Muscle of arm (tissue), 14 donors: ENCODE measurements at places on chromosomes 7 and 10. TPM values are rescaled to one million over a fixed set of nuclear protein-coding genes. Genes with fewer than 3 reads are reported as not detected.

DNA sequence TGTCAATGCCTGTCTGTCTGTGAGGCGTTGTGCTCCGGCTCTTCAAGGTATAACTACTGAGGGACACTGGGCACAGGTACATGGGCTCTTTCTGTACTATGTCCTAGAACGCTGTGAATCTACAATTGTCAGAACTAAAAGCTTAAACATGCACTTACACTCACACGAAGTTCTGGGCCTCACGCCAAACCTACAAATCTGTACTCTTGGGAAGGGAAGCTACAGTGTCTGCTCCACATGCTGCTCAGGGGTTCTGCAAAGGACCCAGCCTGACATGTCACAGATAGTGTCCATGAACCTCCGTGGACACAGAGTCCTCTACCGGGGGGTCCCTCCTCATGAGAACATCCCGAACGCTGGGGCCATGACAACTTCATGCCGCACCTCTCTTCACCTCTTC is 268.7 kb downstream of the WDR37 start:
- DNase-seq: peak; percentile 38

- DNase-seq: no peak
These were observed 5.7 kb downstream of the ATG9B start for GRCh38 chr7:151018421-151019129.

- DNase-seq: no peak
These were observed 1.5 kb downstream of the EEPD1 start for GRCh38 chr7:36154255-36155212.

GRCh38 chr7:75658369-75658768 is 80.4 kb downstream of the HIP1 start:
- DNase-seq: no peak

GRCh38 chr10:5692461-5693358 is 8.1 kb downstream of the TASOR2 start:
- peak; percentile 28 for DNase-seq

DNA sequence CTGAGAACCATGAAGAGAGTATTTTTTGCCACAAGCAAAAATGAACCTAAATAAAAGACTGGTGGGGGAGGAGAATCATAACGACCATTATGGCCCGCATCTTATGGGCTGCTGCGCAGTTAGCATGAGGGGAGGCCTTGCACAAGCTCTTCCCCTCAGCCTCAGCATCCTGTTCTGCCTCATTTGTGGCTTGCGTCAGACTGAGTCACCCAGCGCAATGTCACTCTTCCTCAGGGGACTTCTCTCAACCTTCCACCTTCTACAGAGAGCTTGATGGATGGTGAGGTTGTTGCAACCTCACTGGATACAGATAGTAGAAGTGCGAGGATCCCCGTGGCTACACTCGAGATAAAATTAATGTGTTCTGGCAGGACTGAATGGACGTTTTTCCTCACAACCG is 16.8 kb upstream of the GPR15LG start:
- DNase-seq: no peak

DNA sequence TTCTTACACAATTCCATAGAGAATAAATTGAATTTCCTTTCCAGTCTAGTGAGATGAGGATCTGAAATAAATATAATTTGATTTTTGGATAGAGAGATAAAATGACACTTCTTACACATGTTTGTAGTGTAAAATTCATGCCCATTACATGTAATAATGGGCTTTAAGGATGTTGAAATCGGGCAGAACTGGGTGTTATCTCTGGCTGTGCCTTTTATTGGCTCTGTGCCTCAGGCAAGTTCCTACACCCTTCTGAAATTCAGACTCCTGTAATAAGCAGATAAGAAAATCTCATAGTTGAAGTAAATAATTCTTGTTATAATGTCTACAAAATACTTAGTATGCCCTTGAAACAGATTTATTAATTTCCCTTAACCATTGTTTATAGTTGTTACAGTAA is 125.6 kb downstream of the SEMA3A start:
- DNase-seq: no peak

DNA sequence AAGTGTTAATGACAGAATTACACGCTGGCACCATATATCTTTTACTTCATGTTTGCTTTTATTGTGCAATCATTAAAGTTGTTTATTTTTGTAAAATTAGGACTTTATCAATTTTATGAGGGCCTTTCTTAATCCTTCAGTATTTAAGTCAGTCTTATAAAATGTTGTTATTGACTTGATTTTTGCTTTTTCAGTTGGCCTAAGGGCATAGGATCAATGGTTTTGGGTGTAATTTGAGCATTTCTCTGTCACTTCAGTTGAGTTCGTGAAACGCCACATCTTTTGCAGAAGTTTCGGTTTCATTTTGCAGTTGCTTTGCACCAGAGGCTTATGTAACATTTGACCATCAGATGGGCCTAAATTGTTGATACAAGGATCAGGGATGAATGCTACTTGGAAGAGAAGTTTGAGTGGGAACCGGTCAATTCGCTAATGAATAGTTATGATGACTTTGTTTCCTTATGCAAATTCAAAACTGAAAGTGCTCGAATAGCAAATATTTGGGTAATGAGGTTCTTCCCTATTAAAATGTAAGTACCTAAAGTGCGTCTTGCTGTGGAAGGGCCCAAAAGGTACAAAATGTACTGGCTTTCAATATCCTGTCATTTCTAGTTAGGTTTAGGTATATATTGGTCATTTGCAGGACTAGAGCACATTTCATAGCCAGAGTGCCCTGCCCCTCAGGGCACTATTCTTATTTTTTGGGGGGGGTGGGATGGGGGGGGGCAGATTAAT is 340.9 kb downstream of the LRMDA start:
- DNase-seq: peak; percentile 20

GRCh38 chr10:64113792-64114191 is 592.6 kb downstream of the REEP3 start:
- no peak for DNase-seq

DNA sequence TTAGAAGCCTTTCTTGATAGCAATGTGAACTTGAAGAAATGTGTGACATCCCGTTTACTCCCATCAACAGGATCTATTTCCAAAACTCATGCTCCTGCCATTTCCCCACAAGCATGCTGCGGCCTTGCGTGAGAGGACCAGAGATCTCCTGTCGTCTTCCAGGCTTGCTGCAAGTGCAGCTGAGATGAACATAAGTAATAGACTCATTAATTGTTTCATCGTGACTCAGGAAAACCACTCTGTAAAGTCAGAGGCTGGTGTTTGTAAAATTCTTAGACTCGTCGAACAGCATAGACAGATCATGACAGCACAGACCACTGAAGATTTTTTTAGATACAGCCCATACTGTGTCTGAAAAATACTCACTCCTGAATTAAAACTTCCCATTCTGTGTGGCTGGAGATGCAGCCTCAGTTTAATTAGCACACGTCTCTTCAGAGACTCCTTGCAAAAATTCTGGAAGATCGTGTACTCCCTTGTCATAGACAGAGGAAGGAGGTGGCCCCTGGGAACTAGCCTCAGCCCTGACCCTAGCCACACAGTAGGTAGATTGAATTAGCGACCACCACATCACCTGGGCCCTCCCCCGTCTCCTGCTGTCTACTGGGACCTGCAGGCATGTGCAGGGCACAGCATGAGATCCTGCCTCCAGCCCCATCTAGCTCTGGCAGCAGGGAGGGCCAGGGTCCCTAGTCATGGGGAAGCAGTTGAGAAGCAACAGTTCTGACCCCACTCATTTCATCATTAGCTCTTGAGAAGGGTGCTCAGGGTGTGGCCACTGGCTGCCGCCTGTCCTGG is 226.0 kb downstream of the CELF2 start:
- DNase-seq: no peak

DNA sequence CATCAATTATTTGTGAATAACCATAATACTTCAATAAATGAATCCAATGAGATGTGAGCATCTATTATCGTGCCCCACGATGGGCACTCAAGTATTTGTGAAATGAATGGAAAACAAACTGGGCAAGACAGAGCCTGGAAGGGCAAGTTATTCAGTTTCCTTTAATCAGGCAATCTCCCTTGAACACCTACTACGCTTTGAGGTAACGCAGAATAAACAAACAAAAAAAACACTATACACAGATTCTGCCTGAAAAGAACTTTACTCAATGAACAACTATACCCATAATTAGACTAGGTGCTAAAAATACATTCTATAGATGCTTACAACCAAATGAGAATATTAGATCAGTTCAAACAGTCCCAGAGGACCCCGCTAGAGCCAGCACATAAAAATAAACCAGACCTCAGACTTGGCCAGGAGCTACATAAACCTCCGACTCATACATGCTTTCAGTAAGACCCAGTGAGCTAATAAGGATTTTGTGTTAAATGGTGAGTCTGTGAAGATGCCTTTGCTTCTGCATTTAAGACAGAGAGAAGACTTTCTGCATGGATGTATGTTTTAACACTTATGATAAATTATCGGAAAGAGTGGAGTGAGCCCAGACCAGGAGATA is 121.3 kb downstream of the MPP7 start:
- DNase-seq: no peak

DNA sequence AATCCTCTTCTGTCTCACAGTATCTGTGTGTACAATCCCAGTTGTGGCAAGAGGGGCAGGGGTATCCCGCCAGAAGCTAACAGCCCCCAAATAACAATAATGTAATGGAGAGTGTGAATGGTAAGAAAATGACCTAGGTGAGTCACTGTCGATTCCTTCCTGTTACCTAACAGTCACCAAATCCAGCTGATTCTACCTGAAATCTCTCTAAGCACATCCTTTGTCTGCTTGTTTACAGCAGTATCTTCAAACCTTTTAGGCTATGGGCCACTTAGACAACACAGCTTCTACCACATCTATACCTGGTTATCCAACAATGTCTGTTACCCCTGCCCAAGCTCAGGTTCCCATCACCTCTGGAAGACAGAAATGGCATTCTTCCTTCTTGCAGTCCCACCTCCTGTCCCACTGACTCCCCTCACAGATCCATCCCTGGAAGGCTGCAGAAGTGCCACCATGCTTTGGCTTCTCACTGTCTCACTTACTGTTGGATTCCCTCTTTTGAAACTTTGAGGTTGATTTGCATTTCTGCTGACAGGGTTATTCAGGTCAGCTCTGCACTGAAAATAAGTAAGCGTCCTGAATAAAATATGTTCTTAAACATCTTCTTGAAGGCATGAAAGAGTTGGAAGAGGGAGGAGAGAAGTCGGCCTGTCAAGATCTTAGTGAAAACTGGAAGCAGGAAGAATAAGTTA is 13.1 kb downstream of the PIP4K2A start:
- DNase-seq: no peak

GRCh38 chr10:7306147-7306546 is 104.7 kb downstream of the SFMBT2 start:
- no peak for DNase-seq

DNA sequence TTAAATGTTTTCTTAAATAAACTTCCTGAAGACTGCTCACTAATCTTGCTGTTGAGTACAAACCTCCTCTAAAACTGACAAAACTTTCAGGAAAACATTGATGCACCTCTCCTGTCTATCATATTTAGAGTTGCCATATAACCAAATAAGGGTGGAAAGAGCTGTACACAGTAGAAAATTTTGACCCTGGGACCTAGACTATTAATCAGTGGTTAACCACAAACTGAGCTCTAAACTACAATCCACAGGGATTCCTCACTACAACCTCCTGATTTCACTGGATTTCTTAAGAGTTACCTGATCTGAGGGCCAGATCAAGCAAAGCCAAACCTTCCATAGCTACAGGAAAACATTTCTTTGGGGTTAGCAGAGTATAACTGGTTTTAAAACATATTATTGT is 39.9 kb upstream of the WNT16 start:
- DNase-seq: no peak

SPDYE5 gene
- 2.6 TPM for polyA plus RNA-seq

JAZF1 gene
- polyA plus RNA-seq: 32.8 TPM

TMEM178B gene
- polyA plus RNA-seq: not detected

HOXA6 gene
- 6.8 TPM for polyA plus RNA-seq

ADRB1 gene
- polyA plus RNA-seq: not detected

PLPP4 gene
- polyA plus RNA-seq: 1.5 TPM

PPP1R3C gene
- 192 TPM for polyA plus RNA-seq
